Mononuclear cell (primary cell): ENCODE measurements at places on chromosomes 11 and 22. TPM values are rescaled to one million over a fixed set of nuclear protein-coding genes. Genes with fewer than 3 reads are reported as not detected.

ZNF280B gene
- 1.2 TPM for total RNA-seq

APOL2 gene
- total RNA-seq: 26.7 TPM

UBTFL1 gene
- 0.21 TPM for total RNA-seq

BRSK2 gene
- 0.10 TPM for total RNA-seq
